Stimulated activated CD8-positive, alpha-beta memory T cell treated with anti-CD3 and anti-CD28 coated beads, Interleukin-2, amount 100 ng/mL, for 1 hour (primary cell): ENCODE measurements at places on chromosomes 7 and 10.

DNA sequence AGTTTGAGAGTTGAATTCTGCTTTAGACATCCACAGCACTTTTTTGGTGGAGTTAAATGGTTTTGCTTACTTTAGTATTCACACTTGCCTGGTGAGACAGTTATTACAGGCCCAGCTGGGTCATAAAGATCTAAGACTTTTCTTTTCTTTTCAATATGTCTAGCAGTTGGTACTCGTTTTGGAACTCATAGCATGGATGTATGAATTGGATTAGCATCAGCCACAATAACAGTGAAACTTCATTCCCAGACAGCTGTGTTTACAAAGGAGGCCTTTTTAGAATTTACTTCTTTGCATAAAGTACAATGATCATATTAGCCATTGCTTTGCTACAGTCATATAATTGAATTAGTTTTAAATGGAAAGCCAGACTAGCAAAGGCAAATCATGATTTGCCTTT lies 168.4 kb upstream of the DKK1 start:
- DNase-seq, result no peak

GRCh38 chr10:108393089-108393488 lies 1228.6 kb upstream of the SORCS1 start:
- DNase-seq, result no peak

GRCh38 chr10:73625004-73625883 lies 16.0 kb downstream of the MYOZ1 start:
- DNase-seq, result no peak

DNA sequence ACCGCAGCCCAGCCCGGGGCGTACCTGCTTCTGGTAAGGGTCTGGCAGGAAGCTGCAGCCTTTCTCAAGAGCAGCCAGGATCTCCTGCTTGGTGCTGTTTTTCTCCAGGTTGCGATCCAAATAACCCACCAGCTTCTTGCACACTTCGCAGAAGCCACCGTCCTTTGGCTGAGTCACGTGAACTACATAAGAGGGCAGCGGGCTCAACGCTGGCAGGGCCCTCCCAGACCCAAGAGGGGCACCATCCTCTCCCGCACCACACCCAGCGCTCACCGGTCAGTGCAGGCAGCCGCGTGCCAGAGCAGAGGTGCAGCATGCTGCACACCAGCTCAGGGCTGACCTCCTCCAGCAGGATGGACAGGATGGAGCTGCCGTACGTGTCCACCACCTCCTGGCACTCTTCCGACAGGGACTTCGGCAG lies 31.6 kb downstream of the PSAP start:
- no peak for DNase-seq

GRCh38 chr7:10804770-10805169 lies 168.9 kb upstream of the PHF14 start:
- no peak for DNase-seq

GRCh38 chr10:76055963-76056362 lies 624.5 kb downstream of the LRMDA start:
- DNase-seq, result no peak

DNA sequence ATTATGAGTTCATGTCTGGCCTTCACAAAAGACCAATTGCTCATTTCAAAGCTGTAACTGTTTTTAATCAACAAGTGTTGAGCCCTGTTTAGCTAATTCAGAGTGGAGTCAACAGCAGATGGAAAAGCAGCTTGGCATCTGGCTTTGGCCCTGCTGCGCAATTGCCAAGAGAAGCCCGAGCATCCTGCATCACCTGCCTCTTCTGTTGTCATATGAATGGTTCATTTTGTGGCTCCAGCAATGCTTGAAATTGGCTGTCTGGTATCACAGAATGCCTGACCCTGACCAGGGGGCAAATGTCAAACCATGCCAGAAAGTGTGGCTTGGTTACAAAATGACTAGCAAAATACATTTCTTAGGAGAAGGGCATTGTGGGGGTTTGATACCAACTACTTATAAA lies 296.5 kb upstream of the PHF14 start:
- no peak for DNase-seq

- no peak for DNase-seq
Measured at GRCh38 chr10:95604630-95605029, 43.5 kb upstream of the SORBS1 start.

- DNase-seq, result no peak
Measured at GRCh38 chr7:13240349-13240748, 552.9 kb downstream of the ARL4A start.

- DNase-seq, result no peak
Measured at GRCh38 chr10:110756876-110757275, 112.7 kb downstream of the RBM20 start.

DNA sequence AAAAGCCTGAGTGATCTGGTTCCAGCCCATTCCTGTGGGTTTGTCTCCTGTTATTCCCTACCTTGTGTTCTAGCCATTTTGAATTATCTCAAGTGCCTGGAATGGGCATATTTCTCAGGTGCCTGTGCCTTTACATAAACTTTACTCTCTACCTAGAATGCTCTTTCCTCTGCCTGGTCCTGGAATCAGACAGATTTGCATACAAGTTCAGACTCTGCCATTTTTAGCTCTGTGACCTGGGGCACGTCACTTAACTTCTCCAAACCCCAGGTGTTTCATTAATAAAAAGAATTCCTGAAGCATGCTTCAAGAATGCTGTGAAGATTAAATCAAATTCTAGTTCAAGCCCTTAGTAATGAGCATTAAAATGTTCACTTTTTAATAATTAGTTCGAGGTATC lies 7.8 kb downstream of the DCLRE1A start:
- DNase-seq, result no peak

DNA sequence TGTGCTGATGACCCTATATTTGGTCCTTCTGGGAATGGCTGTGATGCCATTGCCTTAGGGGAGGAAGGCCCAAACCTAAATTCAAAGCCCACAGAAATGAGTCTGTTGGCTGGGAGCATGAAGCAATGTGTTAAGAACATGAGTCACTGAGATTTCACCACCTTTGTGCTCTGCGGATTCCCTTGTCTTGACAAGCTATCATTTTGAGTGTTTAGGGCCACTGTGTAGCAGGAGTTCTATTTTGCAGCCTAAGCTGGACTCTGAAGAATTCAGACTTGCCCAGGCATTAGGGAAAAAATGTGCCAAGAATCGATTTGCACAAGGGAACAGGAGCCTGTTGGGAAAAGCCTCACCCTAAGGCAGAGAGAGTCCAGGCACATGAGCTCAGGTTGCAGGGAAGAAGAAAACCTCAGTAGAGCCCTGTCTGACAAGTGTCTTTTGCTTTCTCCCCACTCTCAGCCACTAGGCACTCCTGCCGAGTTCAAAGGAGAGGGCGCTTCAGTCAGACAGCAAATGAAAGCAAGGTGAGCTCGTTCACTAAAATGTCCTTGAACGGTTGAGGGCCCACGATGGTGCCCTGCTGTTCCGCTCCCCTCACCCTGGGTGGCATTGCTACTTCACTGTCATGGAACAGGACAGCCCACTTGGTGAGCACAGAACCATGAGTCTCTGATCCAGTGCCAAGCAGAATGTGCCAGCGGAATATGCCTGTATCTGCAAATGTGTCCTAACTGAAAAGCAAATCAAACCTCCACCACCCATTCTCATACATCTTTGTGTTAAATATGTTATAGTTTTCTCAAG lies 93.6 kb downstream of the PRLHR start:
- no peak for DNase-seq

GRCh38 chr10:93160829-93161228 lies 87.1 kb downstream of the CYP26A1 start:
- no peak for DNase-seq

GRCh38 chr10:87092861-87093631 lies 1.6 kb downstream of the GLUD1 start:
- DNase-seq, result no peak

- no peak for DNase-seq
Measured at GRCh38 chr10:12235796-12236195, 39.8 kb downstream of the CDC123 start.

DNA sequence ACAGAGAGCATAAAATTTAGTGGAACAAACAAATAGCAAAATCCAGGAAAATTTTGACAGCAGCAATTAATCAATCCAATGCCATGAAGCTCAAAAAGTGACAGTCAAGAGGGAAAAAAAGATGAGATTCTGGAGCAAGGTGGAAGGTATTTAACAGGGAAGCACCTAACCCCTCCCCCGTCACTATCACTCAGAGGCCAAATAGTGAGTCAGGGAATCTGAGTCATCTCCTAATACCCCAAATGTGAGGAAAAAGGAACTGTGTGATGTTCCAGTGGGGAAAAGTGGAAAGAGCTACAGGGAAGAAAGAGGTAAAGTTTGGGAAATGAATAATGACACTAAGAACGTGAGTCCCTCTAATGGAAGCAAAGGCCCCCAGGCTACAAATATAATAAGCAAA lies 113.2 kb upstream of the PHF14 start:
- no peak for DNase-seq
